SK-N-DZ (cell line): ENCODE measurements at places on chromosomes 5 and 9.

DNA sequence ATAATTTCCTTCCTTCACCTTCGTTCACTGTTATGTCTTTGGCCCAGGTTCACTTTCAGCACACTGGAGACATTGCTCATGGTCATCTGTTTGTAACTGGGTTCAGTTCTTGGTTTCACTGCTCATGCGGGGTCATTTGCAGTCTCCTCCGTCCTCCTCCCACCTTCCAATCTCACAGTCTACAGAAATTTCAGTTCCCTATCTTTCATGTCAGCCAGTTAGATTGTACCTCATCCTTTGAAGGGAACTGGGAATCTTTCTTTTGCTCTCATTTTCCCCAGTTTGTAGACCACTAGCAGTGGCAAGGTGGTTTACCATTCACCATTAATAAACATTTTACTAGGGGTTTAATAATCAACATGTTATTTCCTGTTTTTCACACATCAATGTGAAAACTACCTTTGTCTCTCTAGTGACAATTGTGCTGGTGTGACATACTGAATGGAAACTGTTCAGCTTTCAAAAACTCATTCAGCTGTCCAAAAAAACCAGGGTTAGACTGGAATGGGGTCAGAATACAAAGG lies 100.9 kb upstream of the IL6ST start:
- DNase-seq: no peak

DNA sequence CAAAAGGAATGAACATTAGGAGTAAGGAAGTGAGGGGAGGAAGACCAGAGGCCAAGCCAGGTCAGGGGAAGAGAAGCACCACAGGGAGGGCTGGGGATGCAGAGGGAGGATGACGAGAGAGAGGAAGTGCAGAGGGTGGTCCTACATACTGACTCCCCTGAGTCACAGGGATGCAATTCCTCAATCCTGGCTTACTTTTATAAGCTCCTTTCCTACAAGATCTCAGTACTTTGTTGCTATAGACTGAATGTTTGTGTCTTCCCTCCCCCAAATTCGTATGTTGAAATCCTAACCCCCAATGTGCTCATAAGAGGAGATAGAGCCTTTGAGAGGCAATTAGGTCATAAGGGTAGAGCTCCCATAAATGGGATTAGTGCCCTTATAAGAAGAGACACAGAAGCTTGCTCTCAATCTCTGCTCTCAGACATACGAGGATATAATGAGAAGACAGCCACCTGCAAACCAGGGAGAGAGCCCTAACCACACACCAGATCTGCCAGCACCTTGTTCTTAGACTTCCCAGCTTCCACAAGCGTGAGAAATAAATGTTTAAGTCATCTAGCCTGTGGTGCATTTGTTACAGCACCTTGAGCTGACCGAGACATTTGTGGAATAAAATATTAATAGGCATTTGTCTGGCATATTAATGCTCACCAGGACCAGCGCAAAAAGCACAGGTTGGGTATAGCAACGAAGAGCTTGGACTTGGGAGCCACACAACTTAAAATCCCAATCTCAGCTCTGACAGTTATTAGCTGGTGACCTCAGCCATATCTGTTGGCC lies 33.4 kb downstream of the GCNT4 start:
- no peak for DNase-seq

GRCh38 chr5:59416451-59416850 lies 477.1 kb downstream of the PDE4D start:
- no peak for DNase-seq

GRCh38 chr5:126967808-126968466 lies 62.4 kb downstream of the MARCHF3 start:
- DNase-seq: peak; percentile 56

GRCh38 chr5:103962023-103962422 lies 399.4 kb upstream of the NUDT12 start:
- no peak for DNase-seq

GRCh38 chr9:88996921-88997235 lies 5.6 kb downstream of the S1PR3 start:
- no peak for DNase-seq

- no peak for DNase-seq
Observed at GRCh38 chr9:100554935-100555401, 22.9 kb upstream of the CAVIN4 start.

DNA sequence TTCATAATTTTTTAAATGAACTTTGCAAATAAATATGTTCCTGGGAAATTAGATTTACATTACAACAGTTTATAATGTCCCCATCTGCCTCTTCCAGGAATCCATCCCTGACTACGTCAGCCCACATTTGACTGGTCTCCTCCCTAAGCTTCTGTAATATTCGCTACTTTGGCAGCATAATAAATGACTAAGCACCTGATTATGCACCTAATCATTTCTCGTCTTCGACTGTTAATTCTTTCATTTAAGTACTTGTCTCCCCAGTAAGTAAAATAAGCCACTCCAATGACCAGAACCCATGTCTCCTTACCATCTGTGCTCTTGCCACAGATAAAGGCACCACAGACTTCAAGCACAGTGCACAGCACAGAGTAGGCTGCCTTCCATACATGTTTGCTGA lies 122.7 kb downstream of the DENND1A start:
- DNase-seq: no peak

GRCh38 chr5:113294311-113295110 lies 140.3 kb downstream of the TSSK1B start:
- peak; percentile 93 for DNase-seq

GRCh38 chr9:34510497-34511468 lies 12.0 kb downstream of the ENHO start:
- no peak for DNase-seq

GRCh38 chr9:84554069-84554664 lies 115.4 kb upstream of the NTRK2 start:
- no peak for DNase-seq

- peak; percentile 54 for DNase-seq
Observed at GRCh38 chr5:54229041-54229780, 81.2 kb downstream of the ARL15 start.

GRCh38 chr9:35754264-35754663 lies at the start of gene MSMP:
TSS of gene MSMP (minus strand) at chr9:35754276. CDS start at chr9:35754129, 147 bp downstream.
- no peak for DNase-seq

GRCh38 chr5:167759057-167759821 lies 532.2 kb upstream of the WWC1 start:
- DNase-seq: no peak

- DNase-seq: no peak
Observed at GRCh38 chr5:174589599-174589998, 134.8 kb upstream of the MSX2 start.

- no peak for DNase-seq
Observed at GRCh38 chr9:113186137-113186755, 34.8 kb downstream of the FKBP15 start.

DNA sequence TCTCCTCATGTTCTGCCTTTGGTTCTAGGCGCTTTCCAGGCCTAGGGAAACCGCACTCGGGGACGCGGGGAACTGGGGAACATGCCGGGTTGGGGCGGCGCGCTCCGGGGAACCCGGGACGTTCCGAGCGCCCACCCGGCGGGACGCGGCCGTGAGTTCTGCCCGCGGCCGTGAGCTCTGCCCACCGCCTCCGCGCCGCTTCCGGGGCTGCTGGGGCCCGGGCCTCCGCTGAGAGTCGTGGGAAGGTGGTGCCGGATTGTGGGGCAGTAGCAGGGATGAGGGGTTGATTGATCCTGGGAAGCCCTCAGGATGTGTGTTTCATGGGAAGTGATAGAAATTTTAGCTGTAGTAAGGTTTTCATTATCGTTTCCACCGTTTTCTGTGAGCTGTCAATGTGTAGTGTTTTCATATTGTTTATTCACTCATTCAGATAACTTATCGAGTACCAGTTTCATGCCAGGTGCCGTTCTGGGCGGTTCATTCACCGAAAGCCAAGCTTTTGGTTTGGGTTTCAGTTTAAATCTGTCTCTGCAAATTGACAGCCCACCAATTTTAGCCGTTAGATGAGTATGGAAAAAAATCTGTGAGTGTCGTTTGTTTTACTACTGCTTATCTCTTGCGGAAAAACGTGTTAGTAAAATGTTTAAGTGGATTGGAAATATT lies 657 bp downstream of the MTRR start:
- DNase-seq: no peak

GRCh38 chr5:132663771-132664695 lies 6.1 kb downstream of the IL13 start:
- DNase-seq: no peak

- no peak for DNase-seq
Observed at GRCh38 chr9:134224567-134225093, 60.3 kb upstream of the RNU6ATAC start.

DNA sequence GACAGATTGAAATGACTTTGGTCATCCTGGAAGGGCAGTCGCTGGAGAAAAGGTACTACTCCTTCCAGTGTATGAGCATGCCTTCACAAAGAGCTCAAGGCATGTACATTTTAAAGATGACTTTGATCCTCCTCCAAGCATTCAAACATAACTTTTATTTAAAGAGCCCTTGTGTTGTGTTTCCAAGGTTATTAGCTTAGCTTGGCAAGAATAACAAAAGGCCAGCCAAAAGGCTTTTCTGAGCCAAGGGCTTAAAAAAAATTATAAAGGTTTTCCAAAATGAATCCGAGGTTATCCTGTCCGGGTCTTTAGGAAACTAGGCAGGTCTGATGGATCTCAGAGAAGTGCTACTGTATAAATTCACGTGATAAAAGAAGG lies 71.0 kb upstream of the PLPP6 start:
- DNase-seq: no peak

GRCh38 chr5:89988998-89989655 lies 420.4 kb downstream of the CETN3 start:
- DNase-seq: no peak

DNA sequence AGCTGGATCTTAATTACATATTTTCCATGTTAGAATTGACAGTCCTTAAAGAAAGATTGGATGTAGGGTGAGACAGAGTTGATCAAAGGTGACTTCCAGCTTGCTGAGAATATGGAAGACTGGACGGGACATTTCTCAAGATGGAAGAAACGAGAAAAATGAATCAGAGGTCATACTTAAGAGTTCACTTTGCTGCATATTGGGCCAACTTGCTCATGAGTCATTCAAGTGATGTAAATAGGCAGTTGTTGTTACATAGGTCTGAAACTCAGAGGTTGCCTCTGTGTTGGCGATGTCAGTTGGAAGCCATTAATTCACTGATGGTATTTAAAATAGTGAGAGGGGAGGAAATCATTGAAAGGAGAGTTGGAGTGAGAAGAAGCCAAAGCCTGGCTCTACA lies 132.8 kb downstream of the CD180 start:
- no peak for DNase-seq

- DNase-seq: no peak
Observed at GRCh38 chr9:125460883-125461635, 199.4 kb downstream of the GAPVD1 start.

DNA sequence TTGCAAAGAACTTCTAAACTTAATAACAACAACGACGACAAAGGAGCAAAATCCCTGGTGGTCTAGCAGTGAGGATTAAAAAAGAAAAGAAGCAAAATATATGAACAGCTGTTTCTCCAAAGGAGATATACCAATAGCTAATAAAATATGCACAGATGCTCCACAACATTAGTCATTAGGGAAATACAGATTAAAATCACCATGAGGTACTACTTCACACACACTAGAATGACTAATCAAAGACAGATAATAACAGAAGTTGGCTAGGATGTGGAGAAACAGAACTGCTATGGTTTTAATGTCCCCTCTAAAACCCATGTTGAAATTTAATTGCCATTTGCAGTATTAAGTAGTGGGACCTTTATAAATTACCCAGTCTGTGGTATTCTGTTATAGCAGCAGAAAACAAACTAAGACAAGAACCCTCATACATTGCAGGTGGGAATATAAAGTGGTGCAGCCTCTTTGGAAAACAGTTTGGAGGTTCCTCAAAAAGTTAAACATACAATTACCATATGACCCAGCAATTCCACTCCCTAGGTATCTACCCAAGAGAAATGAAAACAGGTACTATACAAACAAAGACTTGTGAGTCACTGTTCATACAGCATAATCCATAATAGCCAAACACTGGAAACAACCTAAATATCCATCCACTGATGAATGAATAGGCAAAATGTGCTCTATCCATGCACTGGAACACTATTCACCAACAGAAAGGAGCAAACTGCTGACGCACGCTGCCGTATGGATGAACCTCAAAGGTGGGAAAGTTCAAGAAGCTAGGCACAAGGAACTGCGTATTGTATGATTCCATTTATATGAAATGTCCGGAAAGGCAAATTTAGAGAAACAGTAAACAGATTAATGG lies 11.4 kb upstream of the DUSP1 start:
- no peak for DNase-seq

GRCh38 chr9:79353856-79354520 lies 217.8 kb upstream of the TLE4 start:
- no peak for DNase-seq

- DNase-seq: no peak
Observed at GRCh38 chr5:73818357-73818756, 192.4 kb downstream of the ARHGEF28 start.

DNA sequence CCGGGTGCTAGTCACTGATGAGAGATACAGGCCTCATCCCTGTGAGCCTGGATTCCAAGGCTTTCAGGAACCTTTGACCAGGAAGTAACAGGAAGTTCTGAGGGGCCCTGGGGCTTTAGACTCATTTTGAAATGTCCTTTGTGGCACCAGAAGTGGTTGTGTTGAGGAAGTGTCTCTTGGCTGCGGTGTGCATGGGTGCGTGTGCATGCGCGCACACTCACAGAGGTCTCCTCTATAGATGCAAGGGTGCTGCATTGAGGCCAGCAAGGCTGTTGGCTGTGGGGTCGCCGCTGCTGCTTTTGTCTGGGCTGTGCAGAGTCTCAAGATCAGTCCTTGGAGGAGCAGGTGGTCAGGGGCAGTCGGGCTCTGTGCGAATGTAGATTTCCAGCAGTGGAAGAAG lies 7.6 kb downstream of the RAB24 start:
- DNase-seq: no peak
